ENCODE measurements at places on chromosomes 13 and 19. TPM values are rescaled to one million over a fixed set of nuclear protein-coding genes. Genes with fewer than 3 reads are reported as not detected.

DNA sequence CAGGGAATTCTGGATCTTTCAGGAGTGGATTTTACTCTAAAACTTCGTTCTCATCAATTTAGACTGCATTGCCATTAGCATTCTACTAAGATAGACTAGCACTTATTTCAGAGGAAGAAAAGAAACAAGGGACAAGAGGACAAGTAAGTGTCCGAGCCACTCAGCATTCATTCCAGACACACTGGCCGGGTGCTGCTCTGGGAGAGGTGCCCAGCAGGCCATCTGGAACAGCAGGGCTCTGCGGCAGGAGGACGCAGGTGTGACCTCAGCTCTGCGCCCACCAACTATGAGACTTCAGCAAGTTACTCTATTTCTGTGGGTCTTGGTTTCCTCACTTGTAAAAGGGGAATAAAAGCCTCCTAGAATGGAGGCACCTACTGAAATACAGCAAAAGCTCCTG, 4.2 kb downstream of the EPS15L1 start:
- peaks cover 36% of the 10 kb centered on the region for H3K4me1 ChIP-seq
- no peak overlapping the region for H3K27ac ChIP-seq
- H3K27me3 ChIP-seq = no peaks in the 10 kb centered on the region
- H3K4me3 ChIP-seq = no peak overlapping the region
- DNase-seq = no peak

- H3K27me3 ChIP-seq = no peaks in the 10 kb centered on the region
- no peaks in the 10 kb centered on the region for H3K4me1 ChIP-seq
- no peak overlapping the region for H3K4me3 ChIP-seq
- H3K27ac ChIP-seq = no peak overlapping the region
Observed at GRCh38 chr19:48342414-48342738, 17.0 kb downstream of the EMP3 start.

DNA sequence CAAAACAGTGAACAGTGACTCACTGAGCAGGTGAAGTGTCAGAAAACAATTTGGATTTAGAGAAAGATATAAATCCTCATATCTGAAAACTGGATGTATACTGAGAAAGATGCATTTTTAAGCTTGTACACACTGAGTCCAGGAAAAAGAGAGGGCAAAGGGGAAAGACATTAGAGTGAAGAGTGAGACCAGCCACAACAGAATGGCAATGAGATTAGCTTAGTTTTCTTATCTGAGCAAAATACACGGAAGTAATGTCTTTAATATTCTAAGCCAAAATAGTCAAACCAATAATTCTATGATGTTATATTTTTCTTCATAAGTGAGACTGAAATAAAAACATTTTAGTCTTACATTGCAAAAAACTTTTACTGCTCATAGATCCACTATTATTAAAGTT, 236.0 kb downstream of the SLITRK5 start:
- no peak overlapping the region for H3K4me3 ChIP-seq
- no peaks in the 10 kb centered on the region for H3K27me3 ChIP-seq
- no peaks in the 10 kb centered on the region for H3K36me3 ChIP-seq
- no peaks in the 10 kb centered on the region for H3K4me1 ChIP-seq

DNA sequence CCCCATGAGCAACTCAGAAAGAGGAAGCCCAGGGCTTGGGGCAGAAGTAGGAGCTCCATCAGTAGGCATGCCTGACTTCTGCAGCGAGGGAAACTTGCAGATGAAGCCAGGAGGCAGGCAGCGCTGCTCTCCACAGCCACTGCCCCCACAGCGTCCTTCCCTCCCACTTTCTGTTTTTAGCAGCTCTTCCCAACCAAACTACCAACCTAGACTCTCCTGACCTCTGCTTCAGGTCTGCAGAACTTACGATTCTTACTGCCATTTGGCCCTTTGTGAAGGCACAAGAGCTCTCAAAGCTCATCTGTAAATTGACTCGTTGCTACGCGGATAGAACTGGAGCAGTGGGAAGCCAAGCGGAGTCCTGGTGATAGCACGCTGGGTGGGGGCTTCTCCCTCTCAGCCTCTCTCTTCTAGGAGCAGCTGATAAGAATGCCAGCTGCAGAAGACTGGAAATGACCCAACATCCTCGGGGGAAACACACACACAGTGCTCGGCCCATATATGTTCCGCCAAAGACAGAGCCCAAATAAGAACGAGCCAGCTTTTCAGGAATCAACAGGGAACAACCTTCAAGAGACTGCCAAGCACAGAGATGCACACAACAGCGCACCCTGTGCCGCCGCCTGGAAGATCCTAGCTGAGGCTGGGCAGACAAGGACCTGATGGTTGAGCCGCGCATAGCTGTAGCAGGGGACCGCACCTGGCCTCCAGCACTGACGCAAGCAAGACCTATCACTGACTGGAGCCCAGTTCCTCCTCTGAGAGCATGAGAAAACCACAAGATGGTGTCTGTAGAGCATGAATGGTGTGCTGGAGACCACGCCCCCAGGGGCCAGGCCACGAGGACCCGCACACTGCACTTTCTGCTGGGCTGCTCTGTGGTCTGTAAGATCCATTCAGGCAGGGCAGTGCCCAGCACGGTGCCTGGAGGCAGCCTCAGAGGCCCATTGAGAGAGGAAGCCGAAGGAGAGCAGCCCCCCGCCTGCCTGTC, 15.9 kb upstream of the SLC35E1 start:
- peak overlapping the region; percentile 79 for H3K27ac ChIP-seq
- H3K27me3 ChIP-seq = no peaks in the 10 kb centered on the region
- peak; percentile 49 for DNase-seq
- no peak overlapping the region for H3K4me3 ChIP-seq
- H3K36me3 ChIP-seq = no peaks in the 10 kb centered on the region

GRCh38 chr13:82687884-82688283, 1194.4 kb downstream of the SLITRK1 start:
- peak; percentile 3 for DNase-seq
- H3K4me1 ChIP-seq = no peaks in the 10 kb centered on the region
- no peaks in the 10 kb centered on the region for H3K36me3 ChIP-seq
- H3K4me3 ChIP-seq = no peak overlapping the region
- H3K27ac ChIP-seq = no peak overlapping the region

The RYR1 gene
- 0.71 TPM for polyA plus RNA-seq

The ACER1 gene
- polyA plus RNA-seq = not detected

Measured in cardiac muscle cell (in vitro differentiated cells and primary cell).